ENCODE measurements at places on chromosomes 6 and 20.

DNA sequence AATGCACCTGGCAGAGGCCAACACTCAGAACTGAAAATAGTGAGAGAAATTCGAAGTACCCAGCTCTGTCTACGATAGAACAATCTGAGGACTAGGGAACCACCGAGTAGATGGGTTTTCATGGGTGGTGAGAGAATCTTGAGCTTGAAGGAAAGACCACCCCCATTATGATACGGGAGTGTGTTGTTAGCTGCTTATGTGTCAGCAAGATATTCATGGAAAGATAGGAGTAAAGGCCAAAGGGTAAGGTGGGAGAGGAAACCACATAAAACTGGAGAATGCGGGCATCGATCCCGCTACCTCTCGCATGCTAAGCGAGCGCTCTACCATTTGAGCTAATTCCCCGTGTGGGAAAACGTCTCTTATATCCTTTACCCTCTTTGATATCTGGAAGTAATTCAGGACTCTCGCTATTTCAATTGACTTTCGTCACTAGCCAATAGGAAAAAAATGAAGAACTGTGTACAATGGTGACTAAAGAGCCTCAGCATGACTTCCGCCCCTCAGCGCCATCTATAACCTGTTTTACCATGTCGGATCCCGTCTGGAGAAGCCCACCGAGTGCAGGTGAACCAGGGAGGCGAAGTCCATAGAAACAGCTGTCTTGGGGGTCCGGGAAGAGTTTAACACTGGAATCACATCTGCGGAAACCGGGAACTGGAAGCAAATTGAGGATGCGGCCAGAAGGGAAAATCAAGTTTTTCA lies 25.0 kb upstream of the ABT1 start:
- DNase-seq, result peak; percentile 79

DNA sequence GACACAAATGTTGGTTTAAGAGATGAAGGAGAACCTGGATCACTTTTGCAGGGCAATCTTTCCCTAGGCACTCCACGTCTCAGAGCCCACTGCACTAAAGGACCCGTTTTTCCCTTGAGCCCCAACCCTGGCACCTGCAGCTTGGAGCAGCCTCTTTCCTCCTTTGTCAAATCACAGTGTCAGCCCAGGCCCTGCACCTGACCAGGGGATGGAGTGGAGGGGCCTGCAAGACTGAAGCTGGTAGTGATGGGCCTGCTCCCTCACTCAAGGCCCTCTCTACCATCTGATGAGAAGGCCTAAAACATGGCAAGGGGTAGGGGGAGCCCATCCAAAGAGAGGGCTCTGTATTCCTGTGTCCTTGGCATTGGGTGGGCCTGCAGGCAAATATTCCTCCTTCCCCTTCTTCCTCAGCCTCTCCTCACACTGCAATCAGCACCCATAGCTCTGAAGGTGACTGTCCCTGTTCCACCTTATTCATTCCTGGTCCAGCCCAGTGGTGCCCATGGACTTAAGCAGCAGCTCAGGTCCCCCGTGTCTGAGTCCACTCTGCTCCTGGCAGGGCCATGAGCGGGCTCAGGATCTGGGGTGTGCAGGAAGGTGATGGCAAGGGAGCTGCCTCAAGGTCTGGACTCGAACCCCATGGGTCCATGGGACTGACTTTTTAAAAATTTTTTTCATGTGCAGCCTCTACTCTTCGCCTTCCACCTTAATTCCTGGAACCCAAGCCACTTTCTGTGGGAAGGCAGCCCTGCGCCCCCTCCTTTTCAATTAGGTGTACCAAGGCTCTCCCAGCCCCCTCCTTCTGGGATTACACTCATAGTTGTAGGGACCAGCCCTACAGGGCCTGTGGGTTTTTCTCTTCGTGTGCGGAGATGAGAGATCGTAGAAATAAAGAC lies 6.7 kb downstream of the RAET1G start:
- DNase-seq, result no peak

DNA sequence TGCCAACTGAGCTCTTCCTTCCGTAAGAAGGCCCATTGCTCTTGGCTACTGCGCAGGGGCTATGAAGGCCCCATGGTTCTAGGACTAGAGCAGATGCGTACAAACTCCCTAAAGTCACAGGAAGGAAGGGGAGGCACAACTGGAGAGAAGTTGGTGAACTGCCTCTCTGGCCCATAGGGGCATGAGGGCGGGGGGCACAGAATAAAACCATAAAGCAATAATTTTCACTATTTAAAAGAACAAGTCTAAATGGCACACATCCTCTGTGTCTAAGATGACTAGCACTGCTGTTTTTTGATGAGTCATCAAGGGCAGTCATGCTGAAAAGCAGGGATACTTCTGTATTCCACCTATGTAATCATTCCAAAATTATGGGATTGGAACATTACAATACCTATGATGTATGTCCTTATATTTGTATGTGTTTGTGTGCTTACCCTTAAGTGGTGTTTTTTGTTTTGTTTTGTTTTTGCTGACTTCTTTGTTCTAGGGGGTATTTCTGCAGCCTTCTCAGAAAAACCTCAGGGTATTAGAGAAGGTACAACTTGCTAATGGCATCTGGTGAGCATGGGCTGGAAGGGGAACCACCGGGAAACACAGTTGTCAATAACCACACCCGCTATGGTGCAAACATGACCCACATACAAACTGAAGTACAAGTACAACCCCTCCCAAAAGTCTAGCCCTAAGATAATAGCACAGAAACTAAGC lies 36.9 kb downstream of the B4GALT5 start:
- DNase-seq, result no peak

- DNase-seq, result no peak
Observed at GRCh38 chr20:62063981-62064769, 1.5 kb downstream of the TAF4 start.

DNA sequence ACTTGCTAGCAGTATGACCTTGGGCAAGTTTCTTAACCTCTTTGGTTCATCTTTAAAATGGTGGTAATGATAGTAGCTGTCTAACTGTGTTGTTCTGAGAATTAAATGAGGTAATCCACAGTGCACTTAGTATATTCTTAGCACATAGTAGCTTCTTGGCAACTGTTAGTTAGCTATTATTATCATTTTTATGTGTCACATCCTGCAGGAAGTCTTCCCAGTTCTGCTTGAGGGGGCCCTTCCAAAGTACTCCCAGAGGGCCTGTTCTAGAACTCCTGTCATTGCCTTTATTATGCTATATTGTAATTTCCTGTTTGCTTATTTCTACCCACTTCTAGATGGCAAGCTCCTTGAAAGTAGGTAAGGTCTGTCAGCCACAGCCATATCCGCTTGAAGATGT lies 30.6 kb downstream of the ANKS1A start:
- no peak for DNase-seq

GRCh38 chr6:90610301-90610750 lies 23.5 kb upstream of the MAP3K7 start:
- peak; percentile 27 for DNase-seq
